ENCODE measurements at places on chromosomes 2 and 18.
A peak's percentile ranks its signal among the peaks of the same experiment; 100 is the strongest.

GRCh38 chr2:100742277-100743254, 77.4 kb upstream of the NPAS2 start:
- no peak for DNase-seq

DNA sequence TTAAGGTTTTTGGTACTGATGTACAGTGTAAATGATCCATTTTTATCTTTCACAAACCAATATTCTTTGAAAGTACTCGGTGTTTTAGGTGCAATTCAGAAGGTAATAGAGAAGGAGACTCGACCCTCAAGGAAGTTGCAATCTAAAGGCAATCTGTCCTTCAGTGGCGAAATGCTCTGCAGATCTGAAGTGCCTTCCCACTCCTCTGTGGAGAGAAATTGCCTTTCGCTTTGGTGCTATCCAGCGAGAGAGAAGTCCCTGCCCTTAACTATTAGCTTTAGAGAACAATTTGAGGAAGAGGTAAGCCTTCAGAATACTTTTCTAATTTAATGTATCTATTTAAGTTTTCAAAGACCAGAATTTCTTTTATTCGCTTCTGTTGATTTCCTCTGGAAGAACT, 371.8 kb upstream of the FANCL start:
- DNase-seq: no peak

DNA sequence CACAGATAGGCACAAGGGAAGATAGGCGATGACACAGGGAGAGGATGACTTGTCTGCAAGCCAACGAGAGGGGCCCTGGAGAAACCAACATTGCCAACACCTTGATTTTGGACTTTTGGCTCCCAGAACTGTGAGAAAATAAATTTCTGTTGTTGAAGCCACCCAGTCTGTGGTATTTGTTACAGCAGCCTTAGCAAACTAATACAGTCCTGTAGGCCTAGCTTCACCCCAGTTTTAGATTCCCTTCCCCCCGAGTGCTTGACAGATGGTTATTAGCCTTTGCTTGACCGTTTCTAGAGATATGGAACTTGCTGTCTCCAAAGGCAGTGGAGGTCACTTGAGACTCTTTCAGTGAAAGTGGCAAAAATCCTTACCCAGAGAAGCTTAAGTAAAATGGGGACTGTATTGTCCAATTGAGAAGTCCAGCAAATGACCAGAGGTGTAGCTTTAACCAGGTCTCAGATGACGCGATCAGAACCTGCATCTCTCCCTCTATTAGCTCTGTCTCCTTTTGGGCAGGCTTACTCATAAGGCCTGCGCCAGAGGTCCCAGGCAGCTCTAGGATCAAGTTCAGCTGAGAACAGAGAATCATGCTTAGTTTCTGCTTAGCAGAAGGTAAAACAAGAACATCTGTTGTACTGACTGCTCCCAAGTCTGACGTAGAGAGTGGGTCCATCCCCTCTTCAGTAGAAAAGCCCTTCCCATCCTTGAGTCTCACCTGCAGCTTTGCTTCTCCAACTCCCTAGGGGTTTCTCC, 50.4 kb downstream of the MFSD6 start:
- no peak for DNase-seq

GRCh38 chr2:226669249-226669648, 130.4 kb downstream of the IRS1 start:
- no peak for DNase-seq

DNA sequence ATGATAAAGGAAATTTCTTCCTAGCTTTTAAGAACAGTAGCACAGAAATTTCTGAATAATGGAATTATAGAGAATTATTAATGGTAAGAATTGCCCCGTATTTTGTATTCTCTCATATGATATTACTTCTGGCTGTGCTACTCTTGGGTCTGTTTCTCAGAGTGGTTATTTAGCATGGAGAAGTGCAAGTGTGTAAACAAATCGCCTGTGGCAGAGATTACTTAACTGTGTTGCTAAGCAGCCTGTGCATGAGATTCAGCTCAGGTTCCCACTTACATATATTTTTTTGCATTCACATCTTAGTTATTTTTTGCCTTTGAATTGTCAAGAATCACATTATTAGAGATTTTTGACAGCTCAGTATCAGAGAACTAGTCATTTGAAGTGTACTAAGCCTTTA, 80.1 kb upstream of the NFATC1 start:
- peak; percentile 17 for DNase-seq

DNA sequence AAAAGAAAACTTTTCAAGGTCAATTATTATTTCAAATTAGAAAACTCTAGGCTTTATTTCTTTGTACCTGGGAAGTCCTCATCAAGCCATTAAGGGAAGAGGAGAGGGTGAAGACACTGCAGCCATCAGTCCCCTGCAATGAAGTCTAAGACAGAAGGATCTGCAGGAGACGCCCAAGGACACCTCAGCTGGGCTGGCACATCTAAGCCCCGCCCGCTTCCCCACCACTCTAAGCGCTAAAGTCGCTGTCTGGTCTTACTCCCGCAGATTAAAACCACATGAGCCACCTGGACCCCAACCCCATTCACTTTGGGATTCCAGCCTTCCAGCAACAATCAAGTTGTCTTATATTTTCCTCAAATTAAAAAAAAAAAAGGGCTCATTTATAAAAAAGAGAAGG, 104.4 kb downstream of the AFF3 start:
- no peak for DNase-seq

- DNase-seq: no peak
These were observed 284.4 kb downstream of the RBM43 start for GRCh38 chr2:150977296-150977695.

GRCh38 chr18:8288472-8289195, 320.6 kb upstream of the RAB12 start:
- peak; percentile 21 for DNase-seq

DNA sequence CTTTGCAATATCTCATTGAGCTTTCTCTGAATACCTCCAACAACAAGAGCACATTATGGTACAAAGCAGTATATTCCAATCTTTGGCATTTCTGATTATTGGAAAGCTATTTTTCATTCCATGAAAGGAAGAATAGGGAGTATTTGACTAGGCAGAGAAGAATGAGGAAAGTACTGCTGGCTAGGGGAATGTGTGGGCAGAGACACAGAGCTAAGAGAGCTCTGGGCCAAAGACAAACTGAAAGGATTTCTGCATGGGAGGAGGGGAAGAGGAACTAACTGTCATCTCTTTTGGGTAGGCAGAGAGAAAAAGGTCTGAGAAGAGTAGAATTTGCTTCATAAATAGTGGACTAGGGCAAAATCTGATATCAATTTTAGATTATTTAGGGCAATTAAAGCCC, 150.8 kb downstream of the CCDC85A start:
- no peak for DNase-seq

DNA sequence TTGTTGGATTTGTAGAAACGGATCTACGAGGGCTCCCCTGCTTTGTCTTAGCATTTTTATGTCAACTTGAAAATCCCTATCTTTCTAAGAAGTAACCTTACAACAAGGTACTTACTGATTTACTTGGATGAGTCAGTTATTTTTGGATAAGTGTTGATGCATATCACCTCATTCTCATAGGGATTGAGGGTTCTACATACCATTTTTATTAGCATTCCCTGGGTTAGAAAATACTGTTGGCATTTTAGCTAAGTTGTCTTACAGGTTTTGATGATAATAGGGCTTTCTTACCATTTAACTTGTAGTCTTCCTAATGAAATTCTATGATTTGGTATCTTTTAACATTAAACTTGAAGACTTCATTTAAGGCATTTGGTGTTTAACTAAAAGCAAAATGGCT, 125.2 kb downstream of the UBE2E3 start:
- DNase-seq: no peak

DNA sequence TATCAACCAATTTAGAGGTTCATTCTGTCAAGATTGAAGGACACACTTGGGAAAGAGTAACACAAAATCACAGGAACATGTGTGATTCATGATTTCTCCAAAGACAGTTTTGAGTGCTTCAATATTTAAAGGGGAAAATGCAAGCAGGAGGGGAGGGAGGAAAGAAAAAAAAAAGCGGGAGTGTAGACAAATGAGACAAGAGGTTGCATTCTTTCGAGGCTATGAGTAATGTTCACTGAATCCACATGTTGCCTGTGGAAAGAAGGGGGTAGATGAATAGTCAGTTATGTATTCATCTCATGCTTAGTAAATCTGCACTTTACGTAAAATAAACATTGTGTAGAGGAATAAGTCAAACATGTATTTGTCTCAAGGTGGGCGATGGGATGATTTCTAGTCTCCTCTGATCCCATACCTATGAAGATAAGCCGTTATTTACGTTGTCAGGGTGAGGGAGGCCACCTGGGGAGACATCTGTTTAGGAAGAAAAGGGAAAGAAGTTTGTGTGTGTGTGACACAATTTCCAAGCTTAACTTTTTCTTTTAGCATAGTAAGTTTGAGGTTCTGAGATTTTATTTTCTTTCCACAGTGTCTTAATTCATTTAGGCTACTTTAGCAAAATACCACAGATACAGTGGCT, 211.0 kb upstream of the ZC3H15 start:
- no peak for DNase-seq

DNA sequence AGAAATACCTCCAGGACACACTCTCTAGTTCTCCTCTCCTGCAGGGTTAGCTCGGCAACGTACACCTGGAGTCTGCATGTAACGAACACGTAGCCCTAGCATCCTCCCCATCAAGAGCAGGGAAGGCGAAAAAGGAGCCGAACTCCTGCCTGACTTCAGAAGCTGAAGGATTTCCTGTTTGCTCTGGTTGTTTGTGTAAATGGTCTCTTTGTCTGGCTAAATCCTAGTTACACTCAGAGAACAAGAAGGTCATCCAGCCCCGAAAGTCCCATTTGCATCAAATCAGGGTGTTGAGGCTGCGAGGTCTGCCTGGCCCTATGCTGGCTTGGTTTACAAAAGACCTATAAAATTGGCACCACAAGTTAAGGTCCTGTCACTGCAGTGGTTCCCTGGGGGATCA, 66.4 kb upstream of the POMC start:
- peak; percentile 41 for DNase-seq

- no peak for DNase-seq
These were observed 623.1 kb upstream of the HS6ST1 start for GRCh38 chr2:128941751-128942150.

GRCh38 chr2:227163998-227164762, at the start of the genes COL4A3 and COL4A4:
COL4A3 (plus strand) TSS chr2:227164624; CDS start chr2:227164727, 103 bp downstream.
COL4A4 (minus strand) TSS chr2:227164205; CDS start chr2:227147483, 16,722 bp downstream.
- DNase-seq: peak; percentile 48
